ENCODE measurements at places on chromosomes 6 and 20. TPM values are rescaled to one million over a fixed set of nuclear protein-coding genes. Genes with fewer than 3 reads are reported as not detected.

DNA sequence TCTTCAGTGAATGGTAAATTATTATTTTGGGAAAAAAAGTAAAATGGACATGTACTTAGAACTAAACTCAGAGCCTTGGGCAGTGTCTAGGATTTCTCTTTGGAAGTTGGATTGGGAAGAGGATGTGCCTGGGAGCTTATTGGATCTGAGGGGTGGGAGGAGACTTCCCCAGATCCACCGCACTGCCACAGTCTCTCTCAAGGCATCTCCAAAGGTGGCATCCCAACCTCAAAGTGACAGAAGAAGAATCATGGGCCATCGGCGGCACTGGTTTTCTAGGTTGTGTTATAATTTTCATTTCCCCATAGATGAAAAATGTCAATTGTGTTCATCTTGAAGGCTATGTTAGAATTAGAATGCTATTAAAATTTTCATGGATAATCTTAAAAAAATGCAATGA lies 66.8 kb upstream of the CD93 start:
- no peaks in the 10 kb centered on the region for H3K27me3 ChIP-seq
- H3K4me3 ChIP-seq = no peak overlapping the region
- no peak overlapping the region for H3K27ac ChIP-seq
- no peaks in the 10 kb centered on the region for H3K36me3 ChIP-seq

DNA sequence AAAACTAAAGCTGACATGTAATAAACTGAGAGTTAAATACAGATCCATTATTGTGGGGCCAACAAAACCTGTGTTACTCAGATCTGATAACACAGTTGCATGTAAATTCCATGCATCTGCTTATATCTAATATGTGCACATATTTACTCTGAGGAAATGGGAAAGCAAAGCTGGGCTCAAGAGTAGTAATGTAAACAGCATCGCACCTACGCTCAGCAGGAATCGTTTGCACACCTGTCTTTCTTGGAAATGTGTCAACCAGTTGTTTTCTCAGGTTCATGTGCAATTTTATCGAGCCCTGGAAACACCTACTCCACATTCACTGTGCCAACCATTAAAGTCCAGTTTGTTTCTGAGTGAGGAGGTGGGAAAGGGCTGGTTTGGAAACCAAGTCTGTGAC lies 80.3 kb upstream of the CNKSR3 start:
- no peaks in the 10 kb centered on the region for H3K27me3 ChIP-seq
- no peak overlapping the region for H3K4me3 ChIP-seq
- H3K4me1 ChIP-seq = no peaks in the 10 kb centered on the region

Gene PNPLA1
- 0.32 TPM for polyA plus RNA-seq

DNA sequence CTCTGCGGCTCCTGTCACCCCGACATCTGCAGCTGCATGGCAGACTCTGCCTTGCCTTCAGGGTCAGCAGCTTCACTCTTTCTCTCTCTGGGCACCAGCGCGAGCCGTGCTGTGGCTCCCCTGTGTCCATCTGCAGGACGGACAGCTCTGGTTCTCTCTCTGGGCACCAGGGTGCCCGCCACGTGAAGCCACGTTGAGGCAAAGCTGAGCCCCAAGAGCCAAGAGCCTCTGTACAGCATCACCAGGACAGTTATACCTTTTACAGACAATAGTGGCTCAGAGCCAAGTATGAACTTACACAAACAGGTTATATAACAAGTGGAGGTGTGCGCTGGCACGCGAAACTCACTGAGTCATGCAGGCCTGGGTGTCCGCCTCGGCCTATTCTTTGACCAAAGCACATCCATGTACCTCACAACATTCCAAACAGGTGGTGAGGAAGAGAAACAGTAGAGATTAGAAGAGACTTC lies 50.8 kb downstream of the FAM50B start:
- H3K27me3 ChIP-seq = no peaks in the 10 kb centered on the region
- DNase-seq = peak; percentile 62
- no peak overlapping the region for H3K4me3 ChIP-seq

Gene SAPCD1
- polyA plus RNA-seq = 1.7 TPM

- peaks cover 16% of the 10 kb centered on the region for H3K4me1 ChIP-seq
- no peaks in the 10 kb centered on the region for H3K36me3 ChIP-seq
- H3K27me3 ChIP-seq = peaks cover 8% of the 10 kb centered on the region
- H3K27ac ChIP-seq = no peak overlapping the region
- DNase-seq = no peak
Observed at GRCh38 chr6:3247255-3248146, 11.2 kb upstream of the PSMG4 start.

DNA sequence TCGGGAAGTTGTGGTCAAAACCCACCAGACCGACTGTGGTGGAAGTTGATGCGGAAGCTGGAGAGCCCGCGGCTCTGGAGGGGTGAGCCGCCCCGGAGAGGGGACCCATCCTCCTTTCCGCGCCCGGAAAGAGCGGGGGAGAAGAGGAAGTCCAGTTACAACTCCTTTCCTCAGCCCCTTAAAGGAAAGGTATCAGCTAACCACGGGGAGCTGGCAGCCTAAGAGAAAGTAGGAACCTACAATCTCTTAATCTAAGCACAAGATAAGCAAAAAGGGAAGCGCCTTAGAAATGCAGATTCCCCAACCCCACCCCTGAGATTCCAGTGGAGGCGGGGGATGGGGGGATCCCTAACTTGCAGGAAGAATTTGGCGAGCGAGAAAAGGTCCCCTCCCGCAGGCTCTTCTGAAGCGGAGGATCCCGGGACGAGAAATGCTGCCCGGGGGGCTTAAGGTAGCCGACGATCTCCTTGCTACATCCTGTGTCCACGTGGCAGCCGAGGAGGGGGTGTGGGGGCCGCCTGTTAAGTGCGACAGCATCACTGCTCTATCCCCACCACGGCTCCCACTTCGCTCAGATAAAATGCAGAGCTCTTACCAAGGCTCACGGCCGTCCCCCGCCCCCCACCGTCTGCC lies 87.5 kb downstream of the ZFP64 start:
- peak overlapping the region; percentile 72 for H3K27ac ChIP-seq
- no peaks in the 10 kb centered on the region for H3K27me3 ChIP-seq
- DNase-seq = no peak
- peak overlapping the region; percentile 77 for H3K4me3 ChIP-seq
- no peaks in the 10 kb centered on the region for H3K36me3 ChIP-seq

Gene LPA
- not detected for polyA plus RNA-seq

Gene MYBL2
- polyA plus RNA-seq = 0.73 TPM

- no peak overlapping the region for H3K27ac ChIP-seq
- peaks cover 6% of the 10 kb centered on the region for H3K4me1 ChIP-seq
- no peak overlapping the region for H3K4me3 ChIP-seq
- peaks cover 3% of the 10 kb centered on the region for H3K36me3 ChIP-seq
- no peaks in the 10 kb centered on the region for H3K27me3 ChIP-seq
- no peak for DNase-seq
Observed at GRCh38 chr6:73286752-73287151, 23.8 kb upstream of the KHDC1 start.

DNA sequence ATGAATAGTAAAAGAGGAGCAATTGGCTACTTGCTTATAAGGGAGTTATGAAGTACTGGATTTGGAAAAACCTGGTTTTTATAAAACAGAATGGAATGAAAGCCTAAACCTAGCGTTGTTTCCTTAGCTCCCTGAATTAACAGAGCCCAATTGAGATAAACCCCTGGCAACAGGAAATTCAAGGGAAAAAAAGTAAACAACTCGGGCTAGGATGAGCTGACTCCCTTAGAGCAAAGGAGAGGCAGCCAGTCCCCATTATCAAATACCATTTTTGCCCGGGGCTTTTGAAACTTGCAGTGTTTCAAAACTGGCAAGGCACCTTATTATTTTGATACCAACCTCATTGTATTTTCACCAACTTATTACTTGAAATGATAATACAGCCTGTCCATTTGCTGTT lies 587.5 kb downstream of the CD109 start:
- no peaks in the 10 kb centered on the region for H3K27me3 ChIP-seq
- H3K4me1 ChIP-seq = no peaks in the 10 kb centered on the region
- no peak overlapping the region for H3K4me3 ChIP-seq
- DNase-seq = no peak
- no peaks in the 10 kb centered on the region for H3K36me3 ChIP-seq

Gene RING1
- 20.3 TPM for polyA plus RNA-seq

Gene ELOVL4
- polyA plus RNA-seq = 6.1 TPM

- peaks cover 25% of the 10 kb centered on the region for H3K4me1 ChIP-seq
- H3K27ac ChIP-seq = peak overlapping the region; percentile 79
- no peaks in the 10 kb centered on the region for H3K27me3 ChIP-seq
- peak overlapping the region; percentile 85 for H3K4me3 ChIP-seq
- DNase-seq = no peak
Observed at GRCh38 chr20:58892141-58892931, 39.8 kb downstream of the GNAS start.

- no peaks in the 10 kb centered on the region for H3K27me3 ChIP-seq
- DNase-seq = no peak
- H3K4me1 ChIP-seq = no peaks in the 10 kb centered on the region
- H3K4me3 ChIP-seq = no peak overlapping the region
Observed at GRCh38 chr6:107676042-107676441, 148.1 kb downstream of the SCML4 start.

DNA sequence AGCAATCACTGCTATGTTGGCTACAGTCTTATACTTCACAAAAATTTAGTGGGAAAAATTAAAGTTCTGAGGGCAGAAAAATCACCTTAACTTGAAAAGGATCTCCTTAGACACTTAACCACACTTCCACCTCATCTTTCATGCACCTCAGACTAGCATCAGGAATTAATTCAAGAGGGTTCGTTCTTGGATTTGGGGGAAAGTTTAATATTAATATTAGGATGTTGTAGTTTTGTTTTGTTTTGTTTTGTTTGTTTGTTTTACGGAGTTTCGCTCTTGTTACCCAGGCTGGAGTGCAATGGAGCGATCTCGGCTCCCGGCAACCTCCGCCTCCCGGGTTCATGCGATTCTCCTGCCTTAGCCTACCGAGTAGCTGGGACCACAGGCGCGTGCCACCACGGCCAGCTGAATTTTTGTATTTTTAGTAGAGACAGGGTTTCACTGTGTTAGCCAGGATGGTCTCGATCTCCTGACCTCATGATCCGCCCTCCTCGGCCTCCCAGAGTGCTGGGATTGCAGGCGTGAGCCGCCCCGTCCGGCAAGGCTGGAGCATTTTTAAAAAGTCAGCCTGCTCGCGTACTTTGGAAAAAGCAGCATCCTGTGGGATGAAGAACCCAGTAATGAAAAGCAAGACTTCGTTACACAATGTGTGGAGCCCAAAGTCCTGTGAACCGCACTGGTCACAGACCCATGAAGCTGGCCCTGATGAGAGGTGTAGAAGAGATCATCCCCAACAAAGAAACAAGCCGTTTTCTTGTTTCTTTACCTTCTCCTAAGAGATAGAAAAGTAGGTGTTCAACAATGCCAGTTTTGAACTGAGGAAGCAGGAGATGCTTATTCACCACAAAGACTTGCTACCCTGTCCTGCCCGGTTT lies 194.9 kb downstream of the GPX5 start:
- H3K4me3 ChIP-seq = no peak overlapping the region
- H3K27ac ChIP-seq = no peak overlapping the region
- H3K27me3 ChIP-seq = no peaks in the 10 kb centered on the region
- H3K36me3 ChIP-seq = no peaks in the 10 kb centered on the region

Gene EYS
- polyA plus RNA-seq = 0.34 TPM

GRCh38 chr6:157823001-157823527 lies at the start of gene SNX9:
TSS of gene SNX9 (plus strand) at chr6:157823246. CDS start at chr6:157823435, 189 bp downstream.
- peak within 1 kb of the TSS; percentile 96 for H3K27ac ChIP-seq
- peaks cover 10% of the 10 kb centered on the region for H3K4me1 ChIP-seq
- H3K27me3 ChIP-seq = no peaks in the 10 kb centered on the region
- no peaks in the 10 kb centered on the region for H3K36me3 ChIP-seq

GRCh38 chr6:84785671-84786070 lies 21.3 kb upstream of the TBX18 start:
- no peaks in the 10 kb centered on the region for H3K36me3 ChIP-seq
- no peak overlapping the region for H3K27ac ChIP-seq
- no peak for DNase-seq
- H3K4me3 ChIP-seq = no peak overlapping the region

Gene COL20A1
- polyA plus RNA-seq = not detected

Gene RAET1L
- polyA plus RNA-seq = 8.5 TPM
